Mucosa of descending colon (tissue), 3 donors: ENCODE measurements at places on chromosomes 5 and 9.

DNA sequence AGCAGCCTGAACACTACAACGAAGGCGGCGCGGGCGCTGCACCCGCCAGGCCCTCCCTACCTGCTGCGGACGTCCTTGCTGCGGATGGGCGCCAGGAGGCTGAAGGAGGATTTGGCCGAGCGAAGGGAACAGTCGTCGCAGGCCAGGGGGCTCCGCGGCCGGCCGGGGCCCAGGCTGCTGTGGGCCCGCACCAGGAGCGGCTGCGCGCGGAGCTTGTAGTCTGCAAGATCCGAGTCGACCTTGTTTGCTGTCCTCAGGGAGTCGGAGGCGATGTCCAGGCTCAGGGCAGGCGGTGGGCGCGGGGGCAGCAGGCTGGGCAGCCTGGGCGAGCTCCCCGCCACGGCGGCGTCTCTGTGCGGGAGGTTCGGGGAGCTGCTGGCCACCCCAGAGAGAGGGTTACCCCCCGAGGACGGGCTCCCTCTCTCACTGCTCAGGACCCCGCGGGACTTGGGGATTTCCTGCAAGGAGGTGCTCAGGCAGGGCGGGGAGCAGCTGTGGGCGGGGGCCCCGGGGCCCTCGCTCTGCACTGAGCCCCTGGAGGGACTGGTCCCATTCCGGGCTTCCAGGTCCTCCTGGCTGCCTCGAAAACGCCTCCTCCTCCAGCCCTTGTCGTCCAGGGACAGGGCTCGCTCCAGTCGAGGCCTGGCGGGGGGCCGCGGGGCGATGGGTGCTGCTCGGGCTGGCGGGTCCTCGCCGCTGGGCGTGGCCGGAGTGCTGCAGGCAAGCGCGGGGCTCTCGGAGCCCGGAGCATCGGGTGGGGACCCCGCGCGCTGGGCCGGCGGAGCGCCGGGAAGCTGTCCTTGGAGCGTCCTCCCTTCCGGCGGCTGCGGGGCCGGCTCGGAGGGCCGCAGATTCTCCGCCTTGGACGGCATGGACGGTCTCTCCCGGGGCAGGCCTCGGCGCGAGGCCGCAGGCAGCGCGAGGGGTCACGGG lies 831 bp downstream of the INPP5E start:
- DNase-seq = peak; percentile 69

DNA sequence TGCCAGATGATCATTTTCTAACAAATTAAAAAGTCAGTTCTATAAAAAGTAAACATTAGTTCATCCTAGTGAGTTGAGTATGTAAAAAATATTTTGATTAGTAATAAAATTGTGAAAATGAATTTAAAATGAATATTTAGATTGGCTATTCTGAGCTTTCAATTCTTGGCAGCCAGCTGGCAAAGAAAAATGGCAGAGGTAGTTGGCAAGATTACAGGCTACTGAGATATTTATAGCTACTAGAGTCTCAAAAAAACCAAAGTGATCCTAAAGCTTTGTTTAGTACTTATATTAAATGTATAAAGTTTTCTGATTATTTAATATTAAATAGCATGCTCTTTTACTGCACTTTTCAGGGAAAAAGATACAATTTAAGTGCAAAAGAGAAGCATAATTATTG lies 25.0 kb downstream of the SGTB start:
- DNase-seq = no peak

GRCh38 chr9:16871336-16872151 lies 1.1 kb upstream of the BNC2 start:
- DNase-seq = peak; percentile 52

DNA sequence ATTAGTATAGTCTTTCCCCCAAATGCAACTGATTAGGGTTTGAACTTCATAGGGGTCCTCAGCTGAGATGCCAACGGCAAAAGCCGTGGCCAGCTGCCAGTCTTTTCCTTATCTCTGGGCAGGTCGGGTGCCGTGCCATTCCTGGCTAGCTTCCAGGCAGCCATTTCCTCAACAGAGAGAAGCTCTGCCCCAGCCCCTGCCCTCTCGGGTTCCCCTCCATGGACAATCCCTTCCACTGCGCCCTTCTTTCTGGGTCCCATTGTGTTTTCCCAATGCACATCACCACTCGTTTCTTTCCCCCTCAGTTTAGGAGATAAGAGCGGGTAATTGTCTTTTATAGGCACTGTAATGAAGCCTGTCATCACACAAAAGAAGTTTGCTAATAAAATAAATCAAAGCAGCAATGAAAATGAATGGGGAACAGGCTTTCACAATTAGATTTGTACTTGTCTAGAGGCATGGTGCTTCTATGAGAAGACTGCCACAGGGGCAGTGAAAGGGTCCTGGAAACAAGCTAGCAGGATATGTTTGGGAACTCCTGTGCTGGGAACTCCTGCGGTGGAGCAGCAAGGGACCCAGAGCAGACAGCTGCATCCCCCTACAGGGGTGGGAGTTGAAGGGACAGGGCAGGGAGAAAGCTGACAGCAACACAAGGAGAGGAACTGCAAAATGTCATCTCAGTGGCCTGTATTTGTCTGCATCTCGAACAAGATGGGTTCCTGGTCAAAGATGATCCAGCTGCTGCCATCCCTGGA lies 48.0 kb upstream of the SAP30L start:
- peak; percentile 72 for DNase-seq
